Testis (tissue), 5 donors: ENCODE measurements at places on chromosomes 5 and 9. TPM values are rescaled to one million over a fixed set of nuclear protein-coding genes. Genes with fewer than 3 reads are reported as not detected.

DNA sequence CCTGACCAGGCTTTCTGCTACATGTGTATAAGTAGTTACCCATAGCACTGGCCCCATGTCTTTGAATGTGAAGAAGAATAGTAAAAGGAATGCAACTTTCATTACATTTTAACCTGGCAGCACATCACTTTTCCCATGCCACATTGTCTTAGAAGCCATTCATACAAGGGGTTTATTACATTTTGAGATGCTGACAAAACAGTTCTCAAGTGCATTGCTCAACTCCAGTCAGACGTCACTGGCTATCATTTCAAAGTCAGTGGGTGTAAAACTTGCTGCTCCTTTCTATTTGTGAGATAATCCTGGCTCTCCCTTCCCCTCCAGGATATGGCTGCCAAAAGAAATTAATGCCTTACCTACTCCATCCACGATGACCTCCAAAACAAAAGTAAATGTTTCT is 97.0 kb upstream of the VCAN start:
- DNase-seq: no peak

Gene GGTA1
- 2.4 TPM for total RNA-seq

Gene TOMM5
- total RNA-seq: 113 TPM

DNA sequence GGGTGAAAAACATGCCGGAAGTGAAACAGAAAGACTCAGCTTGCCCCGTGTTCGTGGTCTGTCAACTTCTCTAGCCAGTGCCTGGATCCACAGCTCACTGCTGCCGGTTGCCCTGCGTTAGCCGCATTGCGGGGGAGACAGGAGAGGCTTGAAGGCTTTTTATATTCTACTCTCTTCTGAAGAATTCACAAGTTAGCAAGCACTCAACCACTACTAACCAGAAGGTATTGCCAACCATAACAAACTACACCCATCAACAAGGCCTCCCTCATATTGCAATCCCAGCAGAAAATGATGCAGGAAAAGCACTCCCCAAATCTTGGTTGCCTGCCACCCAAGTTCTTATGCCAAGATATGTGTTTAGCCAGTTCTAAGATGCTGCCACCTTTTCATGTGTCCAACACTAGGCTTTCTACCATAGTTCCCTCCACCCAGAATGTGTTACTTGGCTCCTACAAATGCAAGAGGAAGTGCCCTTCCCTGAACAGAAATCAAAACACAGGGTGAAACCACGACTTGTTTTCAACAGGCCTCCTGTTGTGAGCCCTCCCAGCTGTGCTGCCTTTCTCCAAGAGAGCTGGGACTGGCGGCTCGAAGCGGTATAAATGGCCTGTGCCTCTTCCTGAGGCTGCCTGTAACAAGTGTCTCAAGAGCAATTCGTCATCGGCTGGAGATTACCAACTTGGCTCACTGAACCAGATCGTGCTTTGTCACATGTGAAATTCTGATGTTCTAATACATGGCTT is 129.0 kb downstream of the SNX18 start:
- DNase-seq: peak; percentile 60

Gene GTF3C4
- total RNA-seq: 17.2 TPM

Gene ARHGEF39
- total RNA-seq: 6.5 TPM

GRCh38 chr9:19229595-19230354 is 718 bp upstream of the DENND4C start:
- peak; percentile 79 for DNase-seq

Gene NR2F1
- 22.7 TPM for total RNA-seq

DNA sequence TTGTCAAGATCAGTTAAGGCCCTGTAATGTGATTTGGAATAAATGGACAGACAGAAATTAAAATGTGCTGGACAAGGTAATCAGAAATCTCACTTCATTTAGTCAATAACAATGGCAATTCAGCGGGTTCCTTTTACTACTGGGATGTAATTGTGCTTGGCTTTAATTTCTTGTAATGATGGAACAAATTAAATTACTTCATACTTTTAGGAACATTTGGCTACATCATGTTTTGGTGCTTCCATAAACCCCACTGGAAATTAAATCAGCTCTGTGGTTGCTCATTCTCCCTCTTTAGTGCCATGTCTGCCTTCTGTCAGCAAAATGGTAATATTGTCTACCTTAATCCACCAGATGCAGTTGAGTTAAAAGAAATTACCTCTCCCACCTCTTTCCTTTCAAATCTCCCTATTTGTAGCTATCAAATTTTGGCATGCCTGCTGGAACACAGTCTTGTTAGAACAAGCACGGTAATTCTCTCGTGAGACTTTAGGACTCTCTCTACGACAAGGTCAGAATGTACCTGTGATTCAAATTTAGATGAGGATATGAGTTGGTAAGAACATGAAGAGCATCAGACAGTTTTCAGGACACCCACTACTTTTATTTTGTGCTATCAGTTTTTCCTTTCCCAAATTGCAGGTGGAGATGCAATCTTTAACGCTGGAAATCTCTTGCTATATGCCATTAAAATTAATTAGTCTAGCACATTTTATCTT is 476.3 kb downstream of the RAB3C start:
- no peak for DNase-seq

DNA sequence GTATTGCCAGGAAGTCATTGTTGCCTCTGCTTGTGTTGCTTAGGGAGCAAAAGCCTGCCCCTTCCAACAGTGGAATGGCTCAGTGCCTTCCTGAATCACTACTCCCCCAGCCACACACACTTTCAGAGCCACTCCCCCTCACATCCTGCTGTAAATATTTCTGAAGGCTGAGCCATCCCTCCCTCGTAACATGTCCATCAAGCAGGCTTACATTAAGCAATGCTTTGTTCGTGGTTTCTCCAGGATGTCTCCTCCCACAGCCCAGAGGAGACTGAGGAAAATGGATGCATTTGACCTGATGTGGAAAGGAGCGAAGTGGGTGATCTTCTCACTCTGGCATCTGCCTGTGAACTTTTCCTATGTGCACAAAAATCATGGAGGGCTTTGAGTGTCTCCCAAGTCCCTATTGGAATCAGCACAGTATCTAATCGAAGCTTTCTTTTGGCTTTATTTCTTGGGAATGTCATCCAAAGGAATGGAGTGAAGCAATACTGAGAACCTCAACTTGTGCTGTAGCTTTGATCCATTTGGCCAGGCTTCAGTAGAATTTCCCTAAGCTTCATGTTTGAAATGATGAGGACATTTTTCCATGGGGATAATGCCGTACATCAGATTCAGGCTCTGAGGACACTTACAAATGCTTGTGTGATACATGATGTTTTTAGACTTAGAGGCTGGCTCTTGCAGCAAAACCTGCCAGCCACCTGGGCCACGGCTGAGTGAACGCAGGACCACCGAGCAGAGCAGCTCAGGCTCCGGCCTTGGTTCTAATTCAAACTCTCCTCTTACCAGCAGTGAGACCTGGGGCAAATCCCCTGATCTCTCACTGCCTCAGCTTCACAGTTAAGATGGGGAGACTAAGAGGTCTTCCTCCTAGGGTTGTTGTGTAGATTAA is 389.1 kb downstream of the ENC1 start:
- peak; percentile 47 for DNase-seq

DNA sequence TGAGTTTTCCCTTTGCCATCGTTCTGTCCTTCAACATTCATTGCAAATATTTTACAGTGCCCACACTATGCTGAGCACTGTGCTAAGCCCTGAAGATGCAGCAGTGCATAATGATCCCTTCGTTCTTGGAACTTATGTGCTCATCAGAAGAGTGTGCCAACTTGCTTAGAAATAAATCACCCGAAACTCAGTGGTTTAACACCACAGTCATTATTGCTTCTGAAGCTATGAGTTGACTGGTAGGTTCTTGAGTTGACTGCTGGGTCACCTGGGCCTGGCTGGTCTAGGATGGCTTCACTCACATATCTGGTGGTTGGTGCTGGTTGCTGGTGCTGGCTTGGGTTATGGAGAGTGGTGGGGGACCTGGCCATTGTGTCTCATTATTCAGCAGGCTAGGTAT is 20.9 kb downstream of the PCSK5 start:
- DNase-seq: no peak

GRCh38 chr9:127611603-127611898 is 526 bp upstream of the STXBP1 start:
- DNase-seq: no peak

Gene KCTD16
- 1.4 TPM for total RNA-seq

Gene EDIL3
- 3.5 TPM for total RNA-seq

GRCh38 chr5:38468202-38468673 is 88.2 kb downstream of the LIFR start:
- no peak for DNase-seq

Gene CDC20B
- total RNA-seq: 15.6 TPM

- no peak for DNase-seq
Measured at GRCh38 chr9:123373946-123374345, 17.9 kb downstream of the CRB2 start.

Gene PCDHA11
- total RNA-seq: 2.9 TPM

Gene KIAA0825
- total RNA-seq: 11.2 TPM

Gene ADGRD2
- total RNA-seq: 0.31 TPM

- DNase-seq: no peak
Measured at GRCh38 chr5:112010475-112010874, 253.5 kb upstream of the NREP start.

DNA sequence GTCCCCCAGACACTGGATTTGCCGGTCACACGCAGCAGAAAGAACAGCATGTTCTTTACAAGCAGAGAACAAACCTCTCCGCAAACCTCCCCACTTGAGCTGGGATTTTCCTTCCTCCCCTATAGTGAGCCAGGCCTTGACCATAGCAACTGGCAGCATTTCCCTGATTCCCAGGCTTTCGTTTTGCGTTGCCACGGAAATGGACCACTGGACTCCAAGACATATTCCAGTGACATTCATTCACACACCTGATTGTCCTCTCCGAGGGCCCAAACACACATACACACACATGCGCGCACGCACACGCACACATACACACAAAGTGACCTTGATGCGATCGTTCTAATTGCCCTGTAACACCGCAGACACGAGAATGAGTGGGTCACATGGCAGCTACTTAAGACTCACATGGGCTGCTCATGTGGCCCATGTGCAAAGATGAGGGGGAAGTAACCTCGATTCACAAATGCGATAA is 80.9 kb upstream of the CPEB4 start:
- DNase-seq: peak; percentile 59

GRCh38 chr9:37030611-37030939 is 3.5 kb downstream of the PAX5 start:
- DNase-seq: no peak

Gene SPINK7
- not detected for total RNA-seq

DNA sequence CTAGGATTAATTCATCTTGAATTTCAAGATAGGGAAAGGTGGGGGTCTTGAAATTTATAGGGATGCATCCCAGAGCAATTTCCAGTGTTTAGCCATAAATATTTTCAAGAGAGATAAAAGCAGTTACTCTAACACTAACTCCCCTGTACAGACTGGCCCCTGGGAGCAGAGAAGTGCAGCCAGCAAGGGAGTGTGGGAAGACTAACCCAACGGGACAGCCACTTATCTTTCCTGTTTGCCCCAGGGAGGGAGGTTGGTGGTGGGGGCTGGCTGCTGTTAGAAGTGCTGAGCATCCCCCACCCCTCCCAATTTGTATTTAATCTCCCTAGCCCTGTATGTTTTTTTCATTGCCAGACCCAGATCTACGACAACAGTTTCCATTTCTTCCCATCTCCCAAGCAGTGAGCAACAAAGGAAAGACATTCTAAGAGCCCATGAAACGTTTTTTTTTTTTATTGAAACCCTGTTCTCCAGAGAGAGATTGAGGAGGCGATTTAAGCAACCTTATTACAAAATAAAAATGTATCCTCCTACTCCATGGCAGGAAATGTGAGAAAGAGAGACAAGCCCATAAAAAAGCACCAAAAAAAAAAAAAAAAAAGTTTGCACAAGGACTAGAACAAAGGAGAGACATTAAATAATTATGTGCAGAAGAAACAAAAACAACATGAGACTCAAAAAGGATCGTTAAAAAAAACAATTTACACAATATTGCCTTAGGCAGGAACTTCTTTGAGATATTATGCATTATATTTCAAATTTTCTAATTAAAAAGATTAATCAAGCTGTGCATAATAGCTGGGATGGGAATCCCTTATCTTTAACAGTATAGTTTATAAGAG is 343.4 kb downstream of the ARHGEF28 start:
- no peak for DNase-seq

- no peak for DNase-seq
Measured at GRCh38 chr5:95928724-95929253, 32.9 kb downstream of the ELL2 start.

Gene C8G
- total RNA-seq: 4.9 TPM

- no peak for DNase-seq
Measured at GRCh38 chr5:148179234-148179824, 11.0 kb downstream of the SPINK14 start.

Gene GPR151
- not detected for total RNA-seq

Gene CCNJL
- 47.0 TPM for total RNA-seq

GRCh38 chr5:144731786-144732185 is 561.1 kb downstream of the KCTD16 start:
- no peak for DNase-seq

- DNase-seq: no peak
Measured at GRCh38 chr9:131748411-131748955, 8.6 kb upstream of the RAPGEF1 start.

Gene BAAT
- total RNA-seq: 0.31 TPM

GRCh38 chr9:133591116-133591910 is 17.9 kb downstream of the FAM163B start:
- no peak for DNase-seq

Gene GRPEL2
- total RNA-seq: 14.3 TPM

GRCh38 chr9:121556580-121556979 is 56.9 kb upstream of the GGTA1 start:
- DNase-seq: peak; percentile 23

- peak; percentile 10 for DNase-seq
Measured at GRCh38 chr9:93261735-93262523, 78.0 kb downstream of the WNK2 start.

Gene TRIP13
- 34.3 TPM for total RNA-seq

DNA sequence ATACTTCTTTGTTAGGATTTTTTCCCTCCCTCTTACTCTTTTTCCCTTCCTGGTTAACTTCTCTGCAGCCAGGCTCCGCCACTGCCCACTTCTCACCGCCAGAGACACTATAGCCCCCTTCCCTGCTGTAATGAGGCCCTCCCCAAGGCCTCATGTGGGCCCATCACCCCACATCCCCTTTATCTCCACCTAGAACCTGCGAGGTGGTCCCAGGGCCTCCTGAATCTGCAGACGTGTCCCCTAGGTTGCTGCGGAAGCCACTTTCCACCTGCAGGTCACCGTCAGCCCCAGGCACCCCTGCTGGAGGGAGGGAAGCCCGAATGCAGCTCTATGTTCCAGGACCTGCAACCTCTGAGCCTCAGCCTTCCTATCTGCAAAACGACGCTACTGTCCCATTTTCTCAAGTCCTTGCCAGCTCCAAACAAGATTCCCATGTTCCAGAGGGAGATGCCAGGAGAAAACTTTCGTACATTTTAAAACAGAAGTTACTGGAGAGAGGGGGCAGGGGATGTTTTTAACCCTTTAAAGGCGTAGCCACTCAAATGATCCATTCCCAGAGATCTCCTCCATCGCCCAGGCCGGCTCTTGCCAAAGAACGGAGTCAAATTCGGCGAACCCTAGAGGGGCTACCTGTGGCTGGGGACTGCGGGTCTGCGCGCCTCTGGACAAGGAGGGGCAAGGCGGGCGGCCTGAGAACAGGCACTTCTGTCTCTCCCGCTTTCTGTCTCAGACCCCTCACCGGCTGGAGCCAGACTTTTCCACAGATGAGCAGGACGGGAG is 929 bp downstream of the SH3PXD2B start:
- no peak for DNase-seq

GRCh38 chr9:3299872-3300271 is 225.9 kb downstream of the RFX3 start:
- DNase-seq: no peak

Gene C9orf153
- 10.2 TPM for total RNA-seq

Gene PCDHB3
- 3.1 TPM for total RNA-seq
